Hepatic stellate cell (primary cell): ENCODE measurements at places on chromosomes 13 and 19.

DNA sequence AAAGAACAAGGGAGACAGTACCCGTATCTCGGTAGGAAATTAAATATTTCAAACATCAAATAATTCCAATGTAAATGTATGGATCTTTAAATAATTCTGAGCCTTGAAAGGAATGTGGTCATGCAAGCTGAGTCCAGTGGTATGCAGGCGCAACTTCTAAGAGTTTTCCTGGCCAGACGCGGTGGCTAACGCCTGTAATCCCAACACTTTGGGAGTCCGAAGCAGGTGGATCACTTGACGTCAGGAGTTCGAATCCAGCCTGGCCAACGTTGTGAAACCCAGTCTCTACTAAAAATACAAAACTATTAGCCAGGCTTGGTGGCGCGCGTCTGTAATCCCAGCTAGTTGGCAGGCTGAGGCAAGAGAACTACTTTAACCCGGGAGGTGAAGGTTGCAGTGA, 1.1 kb upstream of the ZNF845 start:
- no peak for DNase-seq

DNA sequence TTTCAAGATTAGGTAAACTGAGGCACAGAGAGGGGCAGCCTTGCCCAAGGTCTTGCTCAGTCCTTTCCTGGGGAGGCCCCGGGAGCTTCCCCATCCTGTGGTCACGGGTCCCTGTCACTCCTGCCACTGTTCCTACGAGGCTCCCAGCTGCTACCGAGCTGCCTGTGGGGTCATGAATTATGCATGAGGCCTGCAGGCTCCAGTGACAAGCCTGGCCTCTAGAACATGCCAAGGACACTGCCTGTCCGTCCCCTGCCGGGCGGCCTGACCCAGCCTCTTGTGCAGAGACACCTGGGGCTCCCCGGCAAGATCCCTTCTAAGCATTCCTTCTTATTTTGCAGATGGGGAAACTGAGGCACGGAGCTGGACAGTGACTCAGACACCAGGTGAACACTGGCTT, 2.7 kb downstream of the FCHO1 start:
- DNase-seq = no peak

GRCh38 chr19:49264258-49264657, 60.7 kb downstream of the SLC6A16 start:
- DNase-seq = no peak

DNA sequence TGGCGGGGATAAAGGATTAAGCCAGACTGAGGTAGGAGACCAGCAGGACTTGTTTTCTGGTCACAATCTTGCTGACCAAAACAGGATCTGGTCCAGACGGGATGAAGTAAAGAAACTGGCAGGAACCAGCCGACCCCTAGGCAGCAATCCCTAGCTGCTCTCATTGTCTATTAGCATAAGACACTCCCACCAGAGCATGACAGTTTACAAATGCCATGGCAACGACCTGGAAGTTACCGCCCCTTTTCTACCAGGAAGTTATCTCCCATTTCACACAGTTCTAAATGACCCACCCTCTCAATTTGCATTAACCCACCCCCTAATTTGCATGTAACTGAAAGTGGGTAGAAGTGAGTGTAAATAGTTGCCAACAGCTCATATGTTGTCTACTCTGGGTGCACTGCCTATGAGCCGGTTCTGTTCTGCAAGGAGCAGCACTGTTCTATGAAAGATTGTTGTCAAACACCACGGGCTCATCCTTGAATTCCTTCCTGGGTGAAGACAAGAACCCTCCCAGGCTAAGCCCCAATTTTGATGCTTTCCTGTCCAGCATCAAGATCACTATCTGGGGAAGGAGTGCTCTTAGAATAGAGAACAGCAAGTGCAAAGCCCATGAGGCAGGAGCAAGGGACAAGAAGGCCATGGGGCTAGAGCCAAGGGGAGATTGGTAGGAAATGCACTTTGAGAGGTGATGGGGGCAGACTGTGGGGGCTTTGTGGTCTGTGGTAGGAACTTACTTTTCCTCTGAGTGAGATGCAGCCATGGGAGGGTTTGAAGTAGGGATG, 13.9 kb upstream of the FBXO27 start:
- no peak for DNase-seq

DNA sequence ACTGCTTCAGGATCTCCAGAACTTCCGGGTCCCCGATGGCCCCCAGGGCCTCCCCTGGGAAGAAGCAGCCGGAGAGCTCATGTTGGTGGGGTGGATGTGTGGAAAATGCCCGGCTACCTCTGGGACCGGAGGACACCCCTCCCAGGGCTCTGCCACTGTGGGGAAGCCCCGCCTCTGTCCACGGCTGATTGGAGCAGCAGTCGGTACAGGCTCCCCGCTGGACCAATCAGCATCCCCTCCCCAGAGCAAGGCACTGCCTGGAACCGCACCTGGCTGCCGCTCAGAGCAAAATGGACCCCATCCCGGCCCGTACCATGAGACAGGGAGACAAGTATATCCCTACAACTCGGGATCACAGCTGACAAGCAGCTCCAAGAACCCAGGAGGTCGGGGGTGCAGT, 6.4 kb downstream of the DOHH start:
- DNase-seq = peak; percentile 82

- no peak for DNase-seq
Measured at GRCh38 chr13:63902141-63902540, 2486.5 kb upstream of the PCDH20 start.

DNA sequence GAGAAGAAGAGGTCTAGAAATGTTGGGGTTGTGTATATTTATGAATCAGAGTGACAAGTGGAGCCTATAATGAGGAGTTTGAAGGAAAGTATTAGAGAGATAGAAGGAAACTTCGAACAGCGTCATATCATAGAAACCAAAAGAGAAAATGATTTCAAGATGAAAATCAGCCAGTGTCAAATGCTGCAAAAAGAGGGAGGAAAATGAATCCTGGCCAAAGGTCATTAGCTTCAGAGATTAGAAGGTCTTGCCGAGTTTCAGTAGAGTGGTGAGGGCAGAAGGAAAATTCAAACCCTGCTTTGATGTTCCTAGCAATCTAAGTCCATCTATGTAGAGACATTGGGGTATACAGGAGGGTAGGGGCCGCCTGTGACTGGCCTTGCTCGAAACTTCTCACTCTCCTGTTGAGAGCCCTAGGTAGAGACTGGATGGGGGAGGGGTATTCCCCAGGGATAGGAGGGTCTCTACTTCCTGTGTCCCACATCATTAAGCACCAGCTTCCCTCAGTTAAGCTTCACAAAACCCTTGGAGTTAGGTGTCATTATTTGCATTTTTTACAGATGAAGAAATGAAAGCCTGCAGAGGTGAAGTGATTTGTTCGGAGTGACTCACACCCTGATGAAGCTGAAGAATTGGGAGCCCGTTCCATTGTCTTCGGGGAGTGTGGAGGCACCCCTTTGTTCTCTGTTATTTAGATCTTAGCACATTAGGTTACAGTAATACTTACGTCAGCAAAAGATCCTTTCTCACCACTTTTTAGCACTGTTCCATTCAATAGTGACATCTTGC, 62.8 kb downstream of the FGF9 start:
- no peak for DNase-seq

DNA sequence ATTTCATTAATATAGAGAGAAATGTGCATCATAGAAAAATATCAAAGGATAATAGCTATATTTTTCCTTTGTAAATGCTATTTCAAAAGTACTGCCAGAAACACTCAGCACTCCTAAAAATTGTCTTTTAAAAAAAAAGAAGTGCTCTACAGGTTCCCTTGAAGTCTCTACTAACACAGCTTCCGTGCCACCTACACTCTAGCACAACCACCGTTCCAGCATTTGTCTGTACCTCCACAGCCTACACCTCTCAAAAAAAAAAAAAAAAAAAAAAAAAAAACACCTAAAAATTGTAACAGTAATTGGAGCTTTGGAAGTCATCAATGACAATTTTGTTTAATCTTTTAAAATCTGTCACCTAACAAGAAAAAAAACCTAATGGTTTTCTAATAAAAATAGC, 485.6 kb downstream of the MYO16 start:
- no peak for DNase-seq

GRCh38 chr13:59441596-59442280, 722.0 kb downstream of the DIAPH3 start:
- DNase-seq = no peak

- DNase-seq = no peak
Measured at GRCh38 chr19:23365222-23365621, 30.0 kb downstream of the ZNF91 start.

DNA sequence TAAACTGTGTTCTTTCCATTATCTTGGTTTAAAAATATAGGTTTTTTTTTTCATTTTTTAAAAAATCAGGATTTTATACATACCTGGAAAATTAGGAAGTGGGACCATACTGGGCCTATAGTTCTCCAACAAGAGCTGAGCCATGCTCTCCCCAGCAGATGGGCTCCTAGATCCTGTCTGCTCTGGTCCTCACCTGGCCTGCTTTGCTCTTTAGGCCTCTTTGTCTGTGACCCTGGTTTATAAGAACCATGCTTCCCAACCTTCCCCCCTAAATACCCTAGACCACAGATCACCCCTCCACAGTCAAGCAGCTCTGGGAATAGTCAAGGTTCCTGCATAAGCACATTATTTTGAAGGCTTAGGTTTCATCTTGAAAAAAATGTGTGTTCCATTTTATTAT, 185.0 kb upstream of the TSHZ3 start:
- no peak for DNase-seq

DNA sequence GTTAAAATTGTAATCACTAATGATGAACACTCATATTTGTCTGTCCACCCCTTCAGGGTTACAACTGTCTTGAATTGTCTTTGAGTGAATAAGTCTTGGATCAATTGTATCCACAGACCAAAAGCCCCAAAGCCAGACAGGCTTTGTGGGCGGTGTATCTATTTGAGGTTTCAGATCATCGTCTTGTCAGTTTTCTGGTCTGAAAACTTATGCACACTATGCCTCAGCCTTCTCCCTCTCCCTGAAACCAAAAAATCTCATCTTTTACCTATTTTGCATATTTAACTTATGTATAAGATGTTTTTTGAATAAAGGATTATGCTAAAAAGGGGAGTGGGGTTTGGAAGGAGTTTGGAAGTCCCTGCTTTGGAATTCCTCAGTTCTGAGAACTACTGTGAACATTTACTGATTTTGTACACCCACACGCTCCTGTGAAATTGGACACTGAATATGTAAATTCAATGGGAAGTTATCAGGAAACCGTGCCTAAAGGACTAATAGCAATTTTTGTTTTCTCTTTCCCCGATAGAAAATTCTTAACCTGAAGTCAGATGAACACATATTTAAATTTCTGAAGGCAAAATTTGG, 52.1 kb downstream of the DPY19L3 start:
- no peak for DNase-seq

- no peak for DNase-seq
Measured at GRCh38 chr19:56301155-56301554, 13.5 kb downstream of the ZSCAN5A start.

DNA sequence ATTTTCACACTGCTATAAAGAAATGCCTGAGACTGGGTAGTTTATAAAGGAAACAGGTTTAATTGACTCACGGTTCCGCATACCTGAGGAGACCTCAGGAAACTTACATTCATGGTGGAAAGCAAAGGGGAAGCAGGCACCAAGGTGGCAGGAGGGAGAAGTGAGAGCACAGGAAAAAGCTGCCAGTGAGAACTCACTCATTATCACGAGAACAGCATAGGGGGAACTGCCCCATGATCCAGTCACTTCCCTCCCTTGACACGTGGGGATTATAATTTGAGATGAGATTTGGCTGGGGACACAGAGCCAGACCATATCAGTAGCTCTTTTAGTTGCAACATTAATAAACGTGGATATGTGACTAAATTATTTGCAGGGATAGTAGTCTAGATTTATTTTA, 4.3 kb upstream of the KCTD4 start:
- DNase-seq = no peak

GRCh38 chr13:72570019-72570418, 157.4 kb downstream of the MZT1 start:
- no peak for DNase-seq

- DNase-seq = peak; percentile 34
Measured at GRCh38 chr13:109785141-109785891, 1.1 kb downstream of the IRS2 start.

DNA sequence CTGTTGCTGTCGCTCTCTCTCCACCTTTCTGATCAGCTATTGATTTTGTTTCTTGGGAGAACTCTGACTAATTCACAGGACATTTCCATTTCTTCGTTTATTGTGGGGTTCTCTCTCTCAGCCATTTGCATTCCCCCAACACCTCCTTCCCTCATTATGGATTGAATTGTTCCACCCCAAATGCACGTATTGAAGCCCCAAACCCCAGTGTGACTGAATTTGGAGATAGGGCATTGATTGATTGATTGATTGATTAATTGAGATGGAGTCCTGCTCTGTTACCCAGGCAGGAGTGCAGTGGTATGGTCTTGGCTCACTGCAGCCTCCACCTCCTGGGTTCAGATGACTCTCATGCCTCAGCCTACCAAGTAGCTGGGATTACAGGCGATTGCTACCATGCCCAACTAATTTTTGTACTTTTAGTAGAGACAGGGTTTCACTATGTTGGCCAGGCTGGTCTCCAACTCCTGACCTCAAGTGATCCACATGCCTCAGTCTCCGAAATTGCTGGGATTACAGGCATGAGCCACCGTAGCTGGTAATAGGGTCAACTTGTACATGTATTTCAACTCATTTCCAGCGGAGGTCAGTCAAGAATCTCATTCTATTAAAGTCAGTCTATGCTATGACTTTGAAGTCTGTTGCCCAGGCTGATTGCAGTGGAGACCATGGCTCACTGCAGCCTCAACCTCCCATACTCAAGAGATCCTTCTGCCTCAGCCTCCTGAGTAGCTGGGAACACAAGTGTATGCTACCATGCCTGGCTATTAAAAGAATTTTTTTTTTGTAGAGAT, 13.6 kb downstream of the NFILZ start:
- no peak for DNase-seq

GRCh38 chr13:59527500-59527899, 636.2 kb downstream of the DIAPH3 start:
- no peak for DNase-seq

- DNase-seq = peak; percentile 87
Measured at GRCh38 chr19:49340069-49340864, 5.1 kb downstream of the CD37 start.

DNA sequence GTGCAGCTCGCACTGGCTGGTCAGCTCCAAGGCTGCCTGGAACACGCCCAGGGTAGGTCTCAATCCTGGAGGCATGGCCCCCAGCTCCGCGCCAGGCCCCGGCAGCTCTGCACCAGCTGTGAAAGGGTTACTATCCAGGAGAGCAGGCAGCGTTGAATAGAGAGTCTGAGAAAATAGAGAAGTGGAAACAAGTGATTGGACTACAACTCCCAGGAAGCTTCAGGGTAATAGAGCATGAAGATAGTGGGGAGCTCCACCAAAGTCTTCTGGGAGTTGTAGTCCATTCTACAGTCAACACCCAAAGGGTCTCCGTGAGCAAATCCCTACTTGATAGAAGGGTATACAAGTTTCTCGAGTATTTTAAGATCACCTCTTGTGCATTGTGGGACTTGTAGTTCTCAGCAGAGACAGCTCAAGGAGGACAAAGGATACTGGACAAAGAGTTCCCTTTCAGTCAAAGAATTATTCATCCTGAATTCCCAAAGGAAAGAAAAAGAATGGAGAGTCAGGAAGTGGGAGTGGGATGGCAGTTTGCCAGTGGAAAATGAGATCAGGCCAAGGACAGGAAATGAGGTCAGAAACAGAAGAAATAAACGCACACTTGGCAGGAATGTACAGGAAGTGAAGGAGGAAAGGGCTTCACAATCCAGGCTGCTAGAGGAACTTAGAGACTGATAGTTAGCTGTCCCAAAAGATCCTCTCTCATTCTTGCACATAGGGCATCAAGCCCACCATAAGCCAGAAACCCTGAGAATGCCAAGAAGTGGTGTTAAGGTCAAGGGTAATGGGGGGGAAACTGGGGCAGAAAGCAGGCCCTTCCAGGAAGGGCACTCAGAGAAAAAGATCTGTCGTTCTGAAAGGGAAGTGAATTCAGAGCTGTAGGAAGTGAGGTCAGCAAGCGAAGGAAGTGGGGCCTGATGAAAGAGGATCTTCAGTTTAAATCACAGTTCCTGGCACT, 5.5 kb upstream of the MAMSTR start:
- DNase-seq = peak; percentile 91
